NCI-H1092 (cell line): ENCODE measurements at places on chromosomes 2 and 18.

DNA sequence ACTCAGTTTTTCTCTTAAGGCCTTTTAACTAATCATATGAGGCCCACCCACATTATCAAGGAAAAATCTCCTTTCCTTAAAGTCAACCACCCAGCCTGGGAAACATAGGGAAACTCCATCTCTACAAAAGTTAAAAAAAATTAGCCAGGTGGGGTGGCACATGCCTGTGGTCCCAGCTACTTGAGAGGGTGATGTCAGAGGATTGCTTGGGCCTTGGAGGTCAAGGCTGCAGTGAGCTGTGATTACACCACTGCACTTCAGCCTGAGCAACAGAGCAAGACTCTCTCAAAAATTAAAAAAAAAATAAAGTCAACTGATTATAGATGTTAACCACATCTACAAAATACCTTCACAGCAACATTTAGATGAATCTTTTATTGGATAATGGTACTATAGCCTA lies 5.8 kb downstream of the DPYSL5 start:
- no peak for DNase-seq

- DNase-seq: no peak
These were observed 38.3 kb downstream of the MRPL44 start for GRCh38 chr2:223995569-223995968.

DNA sequence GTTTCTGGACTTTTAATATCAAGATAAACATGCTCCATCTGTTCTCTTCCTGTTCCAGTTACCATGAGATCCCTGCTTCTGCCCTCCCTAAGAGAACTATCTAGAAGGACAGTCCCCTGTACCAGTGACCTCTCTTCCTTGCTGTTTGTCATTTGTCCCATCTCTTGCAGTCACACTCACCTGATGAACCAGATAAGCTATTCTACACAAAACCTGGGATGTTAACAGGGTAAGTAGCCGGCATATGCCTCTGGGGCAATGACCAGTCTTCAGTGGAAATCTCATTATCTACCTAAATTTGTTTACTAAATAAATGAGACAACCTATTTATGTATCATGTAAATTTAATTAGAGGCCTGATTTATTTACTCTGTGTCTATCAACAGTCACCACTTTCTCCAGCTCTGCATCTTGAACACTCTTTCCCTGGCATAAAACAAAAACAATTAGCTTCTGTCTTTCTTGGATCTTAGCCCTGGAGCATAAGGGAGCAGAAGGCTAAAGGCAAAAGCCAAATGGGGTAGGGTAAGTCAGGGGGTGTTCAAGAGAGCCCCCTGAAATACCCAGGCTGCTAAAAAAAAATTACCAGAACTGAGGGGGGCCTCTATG lies 337.7 kb downstream of the ALK start:
- no peak for DNase-seq

DNA sequence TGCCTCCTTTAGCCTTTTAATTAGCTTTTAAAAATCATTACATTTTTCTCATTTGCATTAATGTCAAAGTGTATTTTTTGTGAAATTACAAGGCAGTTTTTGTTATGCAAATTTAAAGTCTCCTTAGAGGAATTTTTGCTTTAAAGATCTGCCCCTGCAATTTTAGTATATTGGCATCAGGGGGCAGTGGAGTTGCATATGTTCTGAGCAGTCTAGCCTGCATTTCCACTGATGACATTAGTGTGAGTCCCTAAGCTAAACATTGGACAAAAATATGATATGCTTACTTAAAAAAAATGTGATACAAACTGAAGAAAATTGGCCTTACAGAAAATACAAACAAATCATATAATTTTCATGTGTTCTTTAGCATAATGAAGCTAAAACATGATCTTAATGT lies 426.5 kb downstream of the SLC4A3 start:
- no peak for DNase-seq

GRCh38 chr2:8927510-8928455 lies 75.7 kb downstream of the MBOAT2 start:
- DNase-seq: no peak

GRCh38 chr18:61085761-61086160 lies 247.5 kb upstream of the CDH20 start:
- DNase-seq: no peak

GRCh38 chr2:9745153-9745899 lies 97.9 kb upstream of the TAF1B start:
- DNase-seq: no peak

GRCh38 chr2:16644221-16644925 lies 21.3 kb downstream of the CYRIA start:
- no peak for DNase-seq

GRCh38 chr2:112693596-112693995 lies 27.2 kb upstream of the NT5DC4 start:
- no peak for DNase-seq

GRCh38 chr18:23885750-23886149 lies 128.8 kb upstream of the TTC39C start:
- no peak for DNase-seq

- no peak for DNase-seq
These were observed 27.9 kb upstream of the MBP start for GRCh38 chr18:77160515-77160914.

DNA sequence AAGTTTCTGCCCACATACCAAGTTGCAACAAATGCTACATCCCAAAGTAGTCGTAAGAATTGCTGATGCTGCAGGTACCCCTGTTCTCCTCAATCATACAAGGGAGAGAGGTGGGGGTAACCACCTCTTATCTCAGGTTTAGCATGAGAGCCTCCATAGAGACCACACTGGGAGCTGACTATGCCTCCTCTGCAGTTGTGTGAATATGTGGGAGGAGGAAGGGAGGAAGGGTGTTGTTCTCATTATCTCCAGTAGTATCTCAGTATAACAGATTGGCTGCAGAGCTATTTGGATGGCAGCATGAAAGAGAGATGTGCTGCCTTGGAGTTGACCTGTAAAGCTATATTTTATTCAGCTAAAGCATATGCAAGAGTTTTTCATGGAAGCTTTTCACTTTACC lies 690.7 kb downstream of the KCNJ3 start:
- DNase-seq: no peak

GRCh38 chr2:128437204-128437565 lies 118.5 kb upstream of the HS6ST1 start:
- DNase-seq: no peak

DNA sequence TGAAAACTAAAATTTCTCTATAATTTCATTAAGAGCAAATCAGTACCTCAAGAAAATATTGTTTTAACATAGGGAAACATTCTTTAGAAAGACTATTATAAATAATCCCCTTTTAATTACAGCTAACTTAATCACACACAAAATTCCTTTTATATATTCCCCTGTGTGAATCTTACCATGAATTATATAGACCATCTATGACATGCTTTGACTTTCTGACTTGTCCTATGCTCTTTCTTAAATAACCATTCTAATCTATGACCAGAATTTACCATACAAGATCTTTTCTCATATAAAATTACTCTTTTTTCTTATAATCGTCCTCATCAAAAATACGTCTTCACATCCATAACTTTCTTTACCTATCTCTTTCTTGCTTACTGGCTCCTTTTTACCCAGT lies 824.2 kb upstream of the FAM98A start:
- no peak for DNase-seq

DNA sequence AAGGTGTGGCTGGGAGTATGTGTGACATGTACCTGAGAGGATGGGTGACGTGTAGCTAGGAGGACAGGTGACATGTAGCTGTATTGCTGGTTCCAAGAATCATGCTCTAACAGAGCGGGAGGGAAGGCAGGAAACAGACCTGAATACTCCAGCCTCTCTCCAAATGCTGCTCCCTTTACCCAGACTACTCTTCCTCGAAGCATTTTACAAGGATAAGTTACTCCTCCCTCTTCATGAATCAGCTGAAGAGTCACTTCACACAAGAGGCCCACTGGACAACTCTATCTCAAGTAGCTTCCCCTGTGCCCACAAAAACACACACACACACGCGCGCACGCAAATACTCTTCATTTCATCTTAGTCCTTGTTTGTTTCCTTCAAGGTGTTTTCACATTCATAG lies 52.6 kb upstream of the KIDINS220 start:
- DNase-seq: no peak

DNA sequence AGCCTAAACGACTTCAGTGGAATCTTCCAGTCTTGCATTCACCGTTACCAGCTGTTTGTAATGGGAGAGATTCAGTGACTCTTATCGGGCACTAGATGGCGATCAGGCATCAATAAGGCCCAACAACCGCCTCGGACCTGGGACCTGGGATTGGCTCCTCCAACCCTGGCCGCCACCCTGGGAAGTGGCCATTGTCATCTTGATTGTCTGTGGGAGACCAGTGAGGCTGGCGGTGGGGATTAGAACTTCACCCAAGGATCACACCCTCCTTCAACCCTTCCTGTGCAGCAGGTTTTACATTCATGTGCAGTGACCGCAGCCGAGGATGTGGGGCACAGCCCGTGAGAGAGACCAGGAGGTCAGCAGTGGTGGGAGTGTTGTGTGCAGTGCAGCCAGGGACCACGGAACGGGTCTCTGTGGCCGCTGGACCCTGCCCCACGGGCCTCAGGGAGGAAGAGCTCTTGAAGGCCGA lies 85.3 kb downstream of the SPP2 start:
- peak; percentile 36 for DNase-seq

DNA sequence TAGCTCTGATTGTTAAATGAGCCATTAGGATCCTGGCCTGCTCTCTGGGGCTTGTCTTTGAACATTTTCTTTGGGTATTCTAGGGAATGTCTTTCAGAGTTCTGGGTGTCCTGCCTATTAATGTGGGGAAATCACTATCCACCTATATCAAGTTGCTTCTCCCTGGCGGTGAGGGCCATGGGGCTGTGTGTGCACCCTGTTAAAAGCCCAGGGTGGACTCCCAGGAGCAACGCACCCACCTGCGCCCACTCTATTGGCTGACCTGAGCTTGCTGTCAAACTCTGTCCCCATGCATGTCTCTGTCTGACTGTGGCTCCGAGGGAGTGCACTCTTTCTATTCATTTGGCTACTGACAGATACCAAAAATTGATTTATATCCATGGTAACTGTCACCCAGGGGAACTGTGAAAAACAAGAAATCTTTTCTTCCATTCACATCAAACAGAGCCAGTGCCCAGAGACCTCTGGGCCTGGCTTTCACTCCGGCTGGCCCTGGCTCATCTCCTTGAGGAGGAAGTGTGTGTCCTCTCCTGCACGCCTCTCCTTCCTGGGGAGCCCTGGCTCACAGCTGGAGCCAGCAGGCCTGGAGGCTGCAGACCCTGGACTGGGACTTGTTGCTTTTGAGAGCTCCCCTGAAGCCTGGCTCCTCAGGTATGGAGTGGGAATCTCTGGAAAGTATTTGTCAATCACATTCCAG lies 10.5 kb upstream of the TOGARAM2 start:
- no peak for DNase-seq

DNA sequence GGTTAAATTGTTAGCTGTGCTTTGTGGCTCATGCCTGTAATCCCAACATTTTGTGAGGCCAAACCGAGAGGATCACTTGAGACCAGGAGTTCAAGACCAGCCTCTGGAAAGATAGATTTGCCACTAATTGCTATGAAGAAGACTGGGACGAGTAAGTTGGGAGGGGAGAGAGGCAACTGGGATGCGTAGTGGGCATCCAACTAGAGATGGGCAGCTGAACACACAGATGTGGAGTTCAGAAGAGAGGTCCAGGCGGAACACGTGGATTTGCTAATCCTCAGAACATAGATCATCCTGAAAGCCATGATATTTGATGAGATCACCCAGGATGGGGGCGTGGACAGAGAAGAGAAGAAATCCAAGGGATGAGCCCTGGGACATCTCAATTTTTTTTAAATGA lies 48.7 kb downstream of the CYP26B1 start:
- DNase-seq: no peak

GRCh38 chr18:21341141-21341540 lies 99.1 kb downstream of the GREB1L start:
- DNase-seq: no peak

GRCh38 chr2:45627911-45628310 lies 16.8 kb upstream of the SRBD1 start:
- DNase-seq: no peak

GRCh38 chr18:56285387-56286065 lies 352.9 kb downstream of the TXNL1 start:
- no peak for DNase-seq

DNA sequence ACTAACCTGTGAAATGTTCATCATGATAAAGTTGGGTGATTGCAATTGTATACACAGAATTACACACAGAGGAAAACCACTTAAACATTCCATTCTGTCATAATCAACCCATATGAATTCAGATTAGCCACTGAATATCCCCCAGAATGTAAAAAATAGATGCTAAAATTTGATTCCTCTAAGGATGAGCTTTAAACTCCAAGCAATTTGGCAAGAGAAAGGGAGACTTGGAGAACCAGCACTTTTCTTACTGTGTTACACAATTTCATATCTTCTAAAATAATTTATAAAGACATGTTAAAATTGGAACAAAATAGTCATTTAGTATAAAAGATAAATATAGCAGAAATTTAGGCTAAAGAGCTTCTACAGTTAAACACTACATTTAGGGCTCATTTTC lies 146.3 kb upstream of the LMAN1 start:
- DNase-seq: no peak

DNA sequence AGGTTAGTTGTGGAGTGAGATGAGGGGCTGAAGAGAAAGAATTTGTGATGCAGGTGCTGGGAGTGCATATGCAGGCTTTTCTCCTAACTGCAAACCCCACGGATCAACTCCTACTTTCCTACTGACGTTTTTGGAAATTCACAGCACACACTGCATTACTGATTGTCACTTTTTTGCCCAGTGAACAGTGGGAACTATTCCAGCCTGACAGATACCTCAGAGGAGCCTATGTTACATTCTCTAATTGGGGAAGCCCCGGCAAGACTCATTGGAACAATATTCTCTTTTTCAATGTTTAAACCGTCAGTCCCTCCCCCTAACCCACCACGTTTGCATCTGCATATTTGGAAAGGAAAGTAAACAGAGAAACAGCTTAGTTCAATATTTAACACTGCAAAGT lies 126.2 kb downstream of the DPP4 start:
- DNase-seq: no peak

- no peak for DNase-seq
These were observed 396.0 kb downstream of the SOCS6 start for GRCh38 chr18:70684821-70685220.

- DNase-seq: peak; percentile 58
These were observed 89.4 kb upstream of the MAP2 start for GRCh38 chr2:209334188-209335017.

DNA sequence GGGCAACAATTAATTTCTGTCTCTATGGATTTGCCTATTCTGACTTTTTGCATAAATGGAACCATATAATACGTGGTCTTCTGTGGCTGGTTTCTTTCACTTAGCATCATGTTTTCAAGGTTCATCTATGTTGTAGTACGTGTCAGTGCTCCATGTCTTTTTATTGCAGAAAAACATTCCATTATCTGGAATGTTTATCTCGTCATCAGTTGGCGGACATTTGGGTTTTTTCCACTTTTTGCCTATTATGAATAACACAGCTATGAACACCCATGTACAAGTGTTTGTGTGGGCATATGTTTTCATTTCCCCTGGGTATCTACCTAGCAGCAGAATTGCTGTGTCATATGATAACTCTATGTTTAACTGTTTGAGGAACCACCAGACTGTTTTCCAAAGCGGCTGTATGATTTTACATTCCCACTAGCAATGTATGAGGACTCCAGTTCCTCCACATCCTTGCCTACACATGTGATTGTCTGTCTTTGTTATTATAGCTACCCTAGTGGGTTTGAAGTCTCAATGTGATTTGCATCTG lies 49.9 kb downstream of the MYO7B start:
- no peak for DNase-seq
